ENCODE measurements at places on chromosomes 3 and 15.
A peak's percentile ranks its signal among the peaks of the same experiment; 100 is the strongest.

DNA sequence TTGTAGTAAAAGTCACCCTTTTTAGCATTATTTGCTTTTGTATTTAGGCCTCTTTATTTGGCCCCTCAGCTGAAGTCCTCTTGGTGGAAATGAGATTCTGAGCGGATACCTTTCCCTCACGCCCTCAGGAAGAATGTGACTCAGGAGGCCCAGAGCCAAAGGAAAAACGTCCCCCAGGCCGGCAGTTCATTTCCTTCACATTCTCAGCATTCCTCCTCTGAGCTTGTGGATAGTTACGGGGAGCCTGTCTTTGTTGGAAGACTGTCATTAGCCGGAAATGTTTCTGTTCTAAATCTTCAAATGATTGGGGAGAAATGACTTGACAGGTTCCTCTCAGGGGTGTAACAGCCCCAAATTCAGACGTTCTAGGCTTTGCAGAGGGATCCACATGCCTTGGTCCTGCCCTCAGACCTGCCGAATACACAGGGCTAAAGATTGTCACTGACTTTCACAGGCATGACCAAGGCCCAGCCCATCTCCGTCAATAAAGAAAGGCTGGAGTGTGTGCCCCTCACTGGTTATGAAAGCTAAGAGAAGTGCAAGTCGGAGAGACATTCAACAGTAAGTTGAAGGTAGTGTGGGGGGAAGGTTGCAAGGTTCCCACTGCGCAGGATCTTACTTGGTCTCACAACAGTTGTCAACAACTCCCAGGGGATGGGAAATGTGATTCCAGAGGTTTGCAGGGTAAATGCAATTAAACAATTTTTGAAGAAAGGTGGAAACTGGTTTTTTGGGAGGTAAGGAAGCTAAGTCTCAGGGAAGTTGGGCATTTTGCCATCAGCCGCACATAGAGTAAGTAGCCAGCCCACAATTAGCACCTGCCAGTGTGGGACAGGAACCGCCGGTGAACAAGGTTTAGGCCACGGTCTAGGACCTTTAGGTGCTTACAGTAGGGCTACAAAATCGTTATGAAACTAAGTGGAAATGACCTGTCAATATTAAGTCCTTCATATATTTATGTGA, 39.7 kb upstream of the MYZAP start:
- peak; percentile 81 for DNase-seq

DNA sequence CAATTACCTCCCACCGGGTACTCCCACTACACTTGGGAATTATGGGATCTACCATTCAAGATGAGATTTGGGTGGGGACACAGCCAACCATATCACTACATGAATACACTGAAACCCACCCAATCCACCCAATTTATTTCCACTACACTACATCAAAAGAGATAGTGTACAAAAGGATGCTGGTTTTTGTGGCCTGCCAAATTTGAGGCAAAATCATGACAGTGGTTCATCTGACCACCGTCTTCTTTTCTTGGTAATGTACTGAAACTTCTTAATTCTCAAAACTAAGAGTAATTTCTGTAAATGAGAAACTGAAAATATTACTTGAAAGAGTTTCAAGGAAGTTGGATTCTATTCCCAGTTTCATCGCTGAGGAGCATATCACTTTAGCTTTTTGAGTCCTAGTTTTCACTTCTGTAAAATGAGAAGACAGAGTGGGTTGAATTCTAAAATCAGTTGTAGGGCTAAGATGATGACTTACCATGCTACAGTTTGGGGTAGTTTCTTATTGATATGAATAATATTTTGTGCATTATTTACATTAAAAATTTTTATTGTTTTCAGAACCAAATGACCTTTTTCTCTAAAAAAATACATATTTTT, 360.4 kb upstream of the CNTN6 start:
- no peak for DNase-seq

GRCh38 chr3:976006-976405, 116.8 kb upstream of the CNTN6 start:
- no peak for DNase-seq

- DNase-seq: no peak
These were observed at the start of gene PLCB2 for GRCh38 chr15:40307421-40308211. Gene PLCB2 (minus strand): TSS chr15:40307935. CDS start chr15:40307672, 263 bp downstream.

DNA sequence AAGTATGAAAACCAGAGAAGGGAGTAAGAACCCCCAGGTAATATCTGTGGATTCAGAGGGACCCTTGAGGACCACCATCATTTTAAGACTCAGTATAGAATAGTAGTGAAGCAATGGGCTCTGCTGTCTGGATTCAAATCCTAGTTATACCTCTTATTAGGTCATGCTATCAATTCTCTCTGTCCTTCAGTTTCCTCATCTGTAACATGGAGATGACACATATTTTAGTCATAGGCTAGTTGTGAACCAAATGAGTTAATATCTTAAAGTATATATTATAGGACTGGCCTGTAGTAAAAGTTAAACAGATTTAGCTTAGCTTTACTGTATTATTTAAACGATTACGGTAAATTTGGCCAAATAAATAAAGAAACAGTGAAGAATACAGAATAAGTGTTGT, 177.3 kb upstream of the GOLIM4 start:
- DNase-seq: no peak

DNA sequence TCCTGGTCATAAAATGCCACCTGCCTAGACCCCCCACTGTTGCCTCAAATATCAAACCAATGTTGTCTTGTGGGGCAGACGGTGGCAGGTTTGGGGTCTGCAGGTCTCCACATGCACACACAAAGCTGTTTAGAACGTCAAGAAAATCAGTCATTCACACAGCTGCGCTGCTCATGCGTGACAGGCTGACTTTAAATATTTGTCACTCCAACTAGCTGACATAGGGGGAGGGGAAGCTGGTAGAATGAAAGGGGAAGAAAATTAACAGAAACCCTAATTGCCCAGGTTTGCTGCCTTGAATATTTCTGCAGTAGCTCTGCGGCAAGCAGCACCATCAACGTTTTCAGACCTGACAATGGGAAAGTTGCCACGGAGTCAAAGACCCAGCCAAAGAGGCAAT, 201.8 kb downstream of the ABHD5 start:
- no peak for DNase-seq

DNA sequence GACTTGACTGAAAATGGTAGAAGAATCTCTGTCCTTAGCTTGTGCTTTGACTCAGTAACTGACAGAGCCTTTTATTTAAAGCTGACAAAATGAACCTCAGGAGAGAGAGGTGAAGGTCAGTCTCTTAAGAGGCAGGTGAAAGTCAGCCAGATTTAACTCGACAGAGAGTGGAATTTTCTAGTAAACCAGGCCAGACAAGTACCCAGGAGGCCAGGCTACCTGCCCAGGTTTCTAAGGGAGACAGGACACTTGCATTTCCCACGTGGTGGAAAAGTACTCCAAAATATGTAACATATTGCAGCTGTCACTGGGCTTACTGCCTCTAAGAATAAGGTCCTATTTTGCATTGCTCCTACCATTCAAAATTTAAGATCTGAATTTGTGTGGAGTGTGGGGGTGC, 167.9 kb downstream of the FMN1 start:
- DNase-seq: no peak

- no peak for DNase-seq
These were observed 31.2 kb downstream of the GOLGB1 start for GRCh38 chr3:121718205-121718846.

DNA sequence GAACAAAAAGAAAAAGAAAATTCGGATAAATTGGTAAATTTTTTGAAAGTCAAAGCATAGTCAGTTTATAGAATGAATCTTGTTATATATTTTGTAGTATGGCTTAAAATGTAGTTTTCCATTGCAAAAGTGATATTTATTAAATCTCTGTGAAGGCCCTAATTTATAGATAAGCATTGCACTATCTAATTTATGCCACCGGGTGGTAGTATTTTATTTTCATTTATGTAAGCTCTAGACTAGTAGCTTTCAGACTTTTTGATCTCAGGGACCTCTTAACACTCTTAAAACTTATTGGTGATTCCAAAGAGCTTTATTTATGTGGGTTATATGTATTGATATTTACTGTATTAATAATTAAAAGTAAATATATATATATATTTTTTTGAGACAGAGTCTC, 133.9 kb upstream of the LRRFIP2 start:
- DNase-seq: no peak

- no peak for DNase-seq
These were observed 40.9 kb upstream of the RNU6-1 start for GRCh38 chr15:67880651-67881182.

- no peak for DNase-seq
These were observed 1.1 kb downstream of the TP63 start for GRCh38 chr3:189632242-189632641.

GRCh38 chr3:79684041-79684440, 83.8 kb downstream of the ROBO1 start:
- DNase-seq: no peak

GRCh38 chr3:127385540-127385870, 97.7 kb upstream of the PRR20G start:
- DNase-seq: no peak

DNA sequence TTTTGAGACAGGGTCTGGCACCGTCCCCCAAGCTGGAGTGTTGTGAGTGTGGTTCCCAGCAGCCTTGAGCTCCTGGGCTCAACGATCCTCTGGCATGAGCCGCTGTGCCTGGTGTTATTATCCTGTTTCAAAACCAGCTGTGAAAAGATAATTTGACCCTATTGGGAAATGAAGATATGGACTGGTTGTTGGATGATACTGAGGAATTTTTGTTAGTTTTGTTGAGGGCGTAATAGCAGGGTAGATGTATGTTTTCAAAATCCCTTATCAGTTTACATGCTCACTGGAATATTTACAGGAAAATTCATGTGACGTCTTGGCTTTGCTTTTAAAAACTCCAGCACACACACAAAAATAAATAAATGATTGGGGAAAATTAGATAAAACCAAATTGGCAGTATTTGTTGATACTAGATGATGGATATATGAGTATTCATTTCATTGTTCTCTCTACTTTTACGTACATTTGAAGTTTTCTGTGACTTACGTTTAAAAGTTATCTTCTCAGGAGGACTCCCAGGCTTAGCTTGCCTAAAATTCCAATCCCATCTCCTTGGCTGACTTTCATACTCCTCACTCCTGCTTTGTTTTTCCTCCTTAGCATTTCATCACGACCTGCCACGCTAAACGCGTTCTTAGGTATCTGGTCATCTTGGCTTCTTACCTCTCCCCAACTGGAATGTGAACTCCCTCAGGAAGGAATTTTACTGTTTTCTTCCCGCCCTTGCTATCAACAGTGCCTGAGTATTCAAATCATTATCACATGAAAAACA, 56.8 kb upstream of the TFRC start:
- DNase-seq: no peak

DNA sequence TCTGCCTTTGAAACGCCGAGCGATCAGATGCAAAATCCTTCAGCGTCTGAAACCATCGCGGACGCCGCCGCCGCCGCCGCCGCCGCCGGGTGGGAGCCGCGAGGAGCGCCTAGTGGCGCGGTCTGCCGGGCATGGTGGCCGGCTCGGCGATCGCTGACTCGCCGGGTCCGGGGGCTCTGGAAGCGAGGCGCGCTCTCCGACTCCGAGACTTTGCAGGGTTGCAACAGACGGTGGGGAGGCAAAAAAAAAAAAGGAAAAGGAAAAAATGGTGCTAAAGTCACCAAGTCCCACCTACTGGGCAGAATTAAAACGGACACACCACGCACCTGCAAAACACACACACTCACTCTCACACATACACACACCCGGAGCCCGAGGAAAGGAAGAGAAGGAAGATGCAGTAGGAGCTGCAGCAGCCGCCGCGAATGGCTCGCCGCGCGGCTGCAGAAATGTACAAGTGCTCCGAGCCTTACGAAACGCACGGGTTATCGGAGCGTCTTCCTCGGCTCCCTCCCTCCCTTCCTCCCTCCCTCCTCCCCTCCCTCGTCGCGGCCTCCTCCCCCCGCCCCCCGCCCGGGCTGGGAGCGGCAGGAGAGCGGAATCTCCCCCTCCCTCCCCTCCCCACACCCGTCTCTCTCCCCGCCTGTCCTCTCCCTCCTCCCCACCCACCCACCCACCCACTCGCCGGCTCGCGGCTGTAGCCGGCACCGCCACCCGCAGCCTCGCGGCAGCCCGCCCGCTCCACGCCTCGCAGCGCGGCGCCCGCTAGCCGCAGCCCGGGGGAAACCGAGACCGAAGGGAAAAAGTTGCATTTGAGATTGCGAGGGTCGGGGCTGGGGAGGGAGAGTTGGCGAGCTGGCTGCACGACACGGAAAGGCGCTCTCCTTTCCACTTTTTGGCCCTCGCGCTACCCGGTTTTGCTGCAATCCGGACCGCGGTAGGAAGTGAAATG, at the start of gene NTRK3:
NTRK3 (minus strand) TSS at position 461 of the 952 bp plus-strand sequence. CDS start 586 bp downstream, outside the sequence.
- DNase-seq: no peak

GRCh38 chr3:29409409-29409808, 128.5 kb downstream of the RBMS3 start:
- no peak for DNase-seq

GRCh38 chr3:108219336-108219735, 2.9 kb downstream of the IFT57 start:
- no peak for DNase-seq

- no peak for DNase-seq
These were observed 150.2 kb upstream of the MLF1 start for GRCh38 chr3:158420654-158421396.

- no peak for DNase-seq
These were observed 547 bp downstream of the NUP210 start for GRCh38 chr3:13419505-13420044.

- no peak for DNase-seq
These were observed 117.8 kb upstream of the IGF1R start for GRCh38 chr15:98530570-98530969.

DNA sequence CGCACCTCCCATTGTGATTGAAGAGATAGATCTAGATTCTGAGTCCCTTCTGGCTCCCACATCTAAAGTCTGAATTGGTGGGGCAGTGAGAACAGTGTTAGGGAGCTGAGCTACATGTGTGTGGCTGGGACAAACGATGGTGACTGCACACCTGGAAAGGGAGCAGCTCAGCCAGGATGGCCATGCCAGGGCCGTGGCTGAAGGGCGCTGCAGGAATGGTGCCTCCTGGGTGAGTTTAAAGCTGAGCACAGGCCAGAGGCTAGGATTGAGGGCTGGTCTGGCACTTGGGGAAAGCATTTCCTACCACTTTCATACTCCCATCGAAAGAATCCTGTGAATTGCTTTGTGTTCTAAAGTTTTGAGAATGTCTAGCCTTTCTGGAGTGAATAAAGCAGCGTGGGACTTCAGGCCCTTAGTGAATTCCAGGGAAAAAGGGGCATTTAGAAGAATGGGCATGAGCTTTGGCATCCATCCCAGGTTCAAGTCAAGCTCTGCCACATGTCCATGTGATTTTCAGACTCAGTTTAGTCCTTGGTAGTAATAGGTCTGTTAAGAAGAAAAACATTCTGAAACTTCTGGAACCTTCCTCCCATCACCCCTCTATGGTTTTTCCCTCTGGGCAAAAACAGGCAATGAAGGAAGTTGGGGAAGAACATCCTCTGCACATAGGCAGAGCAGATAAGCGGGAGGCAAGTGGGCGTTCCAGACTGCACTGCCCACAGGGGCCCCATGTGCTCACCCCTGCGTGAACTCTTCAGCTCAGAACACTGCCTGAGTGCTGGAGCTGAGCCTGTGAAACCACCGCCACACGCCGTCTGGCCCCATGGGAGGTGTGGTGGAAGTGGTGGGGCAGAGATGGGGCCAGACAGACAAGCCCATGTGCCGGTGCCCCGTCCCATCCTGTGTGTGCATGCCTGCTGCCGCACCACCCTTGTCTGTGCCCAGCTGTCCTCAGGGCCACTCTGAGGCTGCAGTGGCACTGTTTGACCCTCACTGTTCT, 12.9 kb upstream of the CPNE9 start:
- no peak for DNase-seq
